ENCODE measurements at places on chromosomes 5 and 9.

GRCh38 chr9:16345902-16346301 is 524.6 kb downstream of the BNC2 start:
- no peak for DNase-seq

DNA sequence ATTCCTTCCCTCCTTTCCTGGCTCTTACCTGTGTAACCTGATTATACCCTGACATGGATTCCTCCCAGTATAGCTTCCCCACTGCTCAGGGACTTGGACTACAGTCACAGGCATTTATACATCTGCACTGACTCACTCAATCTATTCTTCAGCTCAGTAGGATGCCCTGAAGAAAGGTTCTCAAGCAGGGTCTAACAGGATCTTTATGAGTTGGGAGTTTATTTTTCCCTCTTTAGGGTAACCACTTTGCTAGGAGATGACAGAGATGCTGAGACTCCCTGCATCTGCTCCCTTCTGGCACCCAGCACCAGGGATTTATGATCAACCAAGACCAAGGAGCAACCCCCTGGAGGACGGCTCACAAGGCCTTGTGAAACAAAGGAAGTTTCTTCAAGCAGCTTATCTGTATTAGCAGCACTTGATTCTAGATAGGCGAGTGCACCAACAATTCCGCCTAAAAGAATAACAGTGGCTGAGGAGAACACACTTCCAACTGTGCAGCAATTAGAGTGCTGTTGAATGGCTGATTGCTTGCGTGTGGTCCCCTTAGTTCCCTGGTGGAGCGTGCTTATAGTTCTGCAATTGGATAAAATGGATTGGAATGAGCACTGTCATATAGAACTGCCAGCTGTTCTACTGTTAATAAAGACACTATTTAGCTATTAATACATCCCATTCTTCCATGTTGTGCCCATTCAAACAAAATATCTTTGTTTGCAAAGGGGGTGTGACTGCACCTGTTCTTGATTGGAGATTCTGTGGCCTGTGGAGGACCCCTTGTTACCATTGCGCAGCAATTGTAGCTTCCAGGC is 482.6 kb downstream of the ZNF608 start:
- DNase-seq = no peak

- no peak for DNase-seq
Measured at GRCh38 chr5:176664479-176664878, 17.2 kb downstream of the TSPAN17 start.

- no peak for DNase-seq
Measured at GRCh38 chr5:100691548-100691947, 156.4 kb downstream of the FAM174A start.

DNA sequence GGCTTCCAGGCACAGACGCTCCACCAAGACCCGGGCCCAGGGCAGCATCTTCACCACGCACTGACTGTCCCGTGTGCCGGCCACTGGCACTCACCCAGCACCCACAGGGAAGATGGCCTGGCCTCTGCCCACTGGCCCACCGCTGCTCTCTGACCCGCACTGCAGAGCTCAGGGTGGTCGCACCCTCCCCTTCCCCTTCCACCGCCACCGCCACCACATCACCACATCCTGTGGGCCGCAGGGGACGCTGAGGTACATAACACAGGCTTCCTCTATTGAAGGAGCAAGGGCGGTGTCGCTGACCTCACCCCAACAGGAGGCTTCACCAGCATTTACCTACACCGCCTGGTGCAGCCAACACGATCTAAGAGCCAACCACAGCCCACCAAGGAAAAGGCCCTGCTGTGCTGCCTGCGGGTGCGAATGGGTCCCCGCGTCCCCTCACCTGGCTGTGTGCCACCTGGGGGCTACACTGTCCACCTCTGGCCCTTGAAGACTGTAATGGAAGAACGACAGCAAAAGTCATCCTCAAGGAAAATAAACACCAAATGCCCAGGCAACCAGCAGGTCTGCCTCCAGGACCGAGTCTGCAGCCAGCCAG is 101.8 kb downstream of the CAMSAP1 start:
- DNase-seq = no peak
